ENCODE measurements at places on chromosomes 2 and 18.

- no peak for DNase-seq
Observed at GRCh38 chr2:26892922-26893524, 45.1 kb downstream of the DPYSL5 start.

- peak; percentile 85 for DNase-seq
Observed at GRCh38 chr2:118003396-118003824, 10.5 kb downstream of the CCDC93 start.

DNA sequence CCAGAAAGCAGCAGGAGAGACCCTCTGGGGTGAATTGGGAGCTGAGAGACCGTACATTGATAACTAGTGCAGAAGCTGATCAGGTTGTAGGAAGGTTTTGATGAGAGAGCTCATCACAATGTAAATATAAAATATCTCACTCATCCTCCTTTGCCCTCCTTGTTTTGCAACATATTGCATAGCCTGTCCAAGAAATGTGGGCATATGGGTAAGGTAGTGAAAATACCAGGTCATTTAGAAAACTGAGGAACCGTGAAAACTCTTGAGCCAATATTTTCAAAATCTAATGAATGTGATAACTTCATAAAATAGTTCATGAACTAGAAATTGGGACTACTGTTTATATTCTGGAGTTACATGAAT is 31.4 kb downstream of the C18orf54 start:
- peak; percentile 51 for DNase-seq

GRCh38 chr2:3125001-3125760 is 252.4 kb downstream of the EIPR1 start:
- no peak for DNase-seq

- no peak for DNase-seq
Observed at GRCh38 chr18:54033052-54033451, 191.4 kb downstream of the MBD2 start.

- DNase-seq, result peak; percentile 42
Observed at GRCh38 chr2:157229572-157229971, 27.9 kb upstream of the GALNT5 start.

- no peak for DNase-seq
Observed at GRCh38 chr18:48132797-48133655, 202.6 kb upstream of the SMAD2 start.

- no peak for DNase-seq
Observed at GRCh38 chr2:213177679-213178078, 26.3 kb upstream of the IKZF2 start.

- DNase-seq, result no peak
Observed at GRCh38 chr2:234661849-234662248, 165.0 kb upstream of the ARL4C start.

DNA sequence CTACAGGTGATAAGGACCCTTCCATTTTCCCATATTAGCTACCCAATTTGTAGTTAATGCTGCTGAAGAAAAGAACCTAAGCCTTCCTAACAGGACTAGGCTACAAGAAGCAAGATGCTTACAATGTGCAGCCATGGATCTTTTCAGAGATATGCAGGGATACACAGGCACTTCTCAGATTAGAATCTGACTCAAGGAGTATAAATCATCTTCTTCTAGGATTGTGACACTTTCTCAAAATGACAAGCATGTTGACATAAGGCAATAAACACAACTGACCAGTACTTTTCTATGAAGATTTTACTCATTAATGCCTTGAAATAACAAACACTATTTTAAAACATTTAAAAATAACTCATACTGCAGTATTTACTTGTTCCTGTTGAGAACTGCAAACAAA is 127.9 kb upstream of the ACVR2A start:
- peak; percentile 17 for DNase-seq

DNA sequence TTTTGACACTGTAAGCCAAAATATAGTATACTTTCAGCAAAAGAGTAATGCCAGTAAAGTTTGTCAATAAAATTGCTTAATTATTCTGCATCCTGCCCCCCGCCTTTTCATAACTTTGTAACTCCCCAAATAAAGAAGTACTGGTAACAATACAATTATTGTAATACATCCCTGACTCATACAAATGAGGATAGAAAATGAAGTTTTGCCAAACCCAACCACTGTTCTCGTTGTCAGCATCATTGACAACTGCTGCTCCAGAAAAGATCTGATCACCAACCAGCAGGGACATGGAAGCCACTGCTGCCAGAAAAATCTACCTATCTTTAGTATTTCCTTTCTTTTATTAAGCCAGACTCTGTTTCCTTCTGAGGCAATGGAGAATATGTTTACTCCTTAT is 27.1 kb downstream of the SCN3A start:
- no peak for DNase-seq

DNA sequence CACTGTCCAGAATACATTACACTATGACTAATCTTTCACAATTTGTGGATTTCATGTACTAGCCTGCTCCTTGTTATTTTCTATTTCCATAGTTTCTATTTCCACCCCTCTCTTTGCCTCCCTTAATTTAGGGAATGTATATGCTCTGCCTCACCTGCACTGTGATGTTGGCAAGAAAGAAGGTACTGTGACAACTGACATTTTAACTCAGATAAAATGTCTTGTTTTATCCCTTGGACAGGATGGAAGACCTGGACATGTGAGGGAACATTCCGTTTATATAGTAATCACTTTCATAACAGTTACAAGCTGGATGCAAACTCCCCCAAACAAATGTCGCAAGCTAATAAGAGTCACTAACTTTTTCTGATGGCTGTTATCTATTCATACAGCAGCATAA is 21.5 kb upstream of the DSG3 start:
- DNase-seq, result no peak

DNA sequence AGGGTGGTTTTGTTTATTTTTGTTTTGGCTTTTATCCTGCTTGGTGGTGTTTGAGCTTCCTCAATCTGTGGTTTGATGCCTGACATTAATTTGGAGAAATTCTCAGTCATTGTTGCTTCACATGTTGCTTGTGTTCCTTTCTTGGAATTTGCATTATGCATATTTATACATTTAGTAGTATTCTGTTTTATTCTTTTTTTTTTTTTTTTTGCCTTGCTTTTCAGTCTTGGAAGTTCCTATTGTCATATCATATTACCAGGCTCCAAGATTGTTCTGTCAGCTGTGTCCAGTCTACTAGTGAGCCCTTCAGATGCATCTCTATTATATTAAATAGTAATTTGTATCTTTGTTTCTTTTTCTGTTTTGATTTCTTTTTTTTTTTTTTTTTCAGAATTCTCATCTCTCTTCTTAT is 77.0 kb downstream of the EPC2 start:
- no peak for DNase-seq

DNA sequence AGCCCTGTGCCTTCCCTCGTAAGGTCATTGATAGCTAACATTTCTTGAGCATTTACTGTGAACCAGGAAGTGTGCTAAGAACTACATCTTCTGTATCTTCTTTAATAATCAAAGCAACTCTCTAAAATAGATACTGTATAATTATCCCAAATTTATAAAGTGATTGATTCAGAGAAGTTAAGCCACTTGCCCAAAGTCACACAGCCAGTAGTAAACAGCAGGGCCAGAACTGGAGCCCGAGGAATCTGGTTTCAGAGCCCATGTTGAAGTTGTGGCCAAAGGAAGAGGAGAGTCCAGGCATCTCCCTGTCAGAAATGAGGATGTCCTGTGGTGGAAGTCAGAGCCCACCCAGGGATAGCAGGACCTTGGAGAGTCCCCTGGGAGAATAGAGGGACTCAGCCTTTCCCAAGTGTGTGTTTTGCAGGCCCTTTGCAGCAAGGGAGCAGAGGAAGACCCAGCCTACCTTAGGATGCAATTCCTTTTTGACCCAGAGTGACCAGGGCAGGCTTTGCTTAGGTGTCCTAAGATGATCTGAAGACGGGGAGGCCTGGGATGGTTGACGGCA is 134.2 kb downstream of the DYSF start:
- no peak for DNase-seq

DNA sequence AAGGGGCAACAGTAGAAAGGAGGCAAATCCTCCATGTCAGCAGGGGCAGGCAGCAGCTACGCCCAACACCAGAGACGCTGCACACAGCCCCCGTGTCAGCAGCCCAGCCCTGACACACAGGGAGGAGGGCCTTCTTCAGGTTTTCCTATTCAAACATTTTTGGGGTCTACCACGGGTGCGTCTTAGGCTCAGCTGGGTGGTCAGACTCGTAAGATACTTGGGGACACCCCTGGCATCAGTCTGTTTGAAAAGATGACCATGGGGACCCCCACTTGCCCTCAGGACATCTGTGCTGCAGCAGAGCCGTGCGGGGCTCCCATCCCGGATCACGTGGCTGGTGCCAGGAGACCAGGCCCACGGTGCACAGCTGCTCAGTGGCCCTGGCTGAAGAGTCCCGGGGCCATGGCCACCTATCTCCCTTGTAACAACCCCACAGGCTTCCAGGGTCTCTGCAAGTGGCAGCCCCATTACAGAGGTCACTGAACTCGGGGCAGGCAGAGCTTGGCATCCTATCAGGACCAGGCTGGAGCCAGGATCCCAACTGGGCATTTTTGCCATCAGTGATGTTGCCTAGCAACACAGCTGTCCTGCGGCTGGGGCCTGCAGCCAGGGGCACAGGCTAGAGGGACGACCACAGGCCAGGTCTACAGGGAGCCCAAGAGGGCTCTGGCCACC is 82.5 kb downstream of the EDAR start:
- DNase-seq, result no peak

- DNase-seq, result no peak
Observed at GRCh38 chr2:148557844-148558436, 86.6 kb upstream of the EPC2 start.

DNA sequence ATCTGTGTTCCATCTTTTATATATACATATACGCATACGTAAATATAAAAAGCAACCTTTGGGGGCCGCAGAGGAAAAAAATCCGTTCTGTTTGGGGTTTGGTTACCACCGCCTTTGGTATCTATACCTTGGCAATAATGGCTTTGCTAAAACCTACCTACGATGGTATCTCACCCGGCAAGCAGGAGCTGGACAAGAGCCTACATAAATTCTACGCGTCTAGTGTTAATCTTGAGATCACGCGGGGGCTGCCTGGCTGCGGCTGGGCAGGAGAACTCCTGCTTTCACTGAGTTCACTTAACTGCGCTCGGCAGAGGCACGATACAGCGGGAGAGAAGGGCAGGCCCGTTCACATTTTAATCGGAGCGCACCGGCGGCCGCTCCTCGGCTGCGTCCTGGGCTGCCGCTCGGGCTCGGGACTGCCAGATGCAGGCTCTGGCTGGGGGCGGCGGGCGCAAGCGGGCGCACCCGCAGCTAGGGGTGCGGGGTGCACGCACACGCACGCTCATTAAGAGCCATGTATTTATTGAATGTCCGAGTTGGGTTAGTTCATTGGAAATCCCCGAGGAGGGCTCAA is 1.7 kb upstream of the POU3F3 start:
- no peak for DNase-seq

- DNase-seq, result peak; percentile 14
Observed at GRCh38 chr2:31962757-31963361, 47.9 kb downstream of the MEMO1 start.

DNA sequence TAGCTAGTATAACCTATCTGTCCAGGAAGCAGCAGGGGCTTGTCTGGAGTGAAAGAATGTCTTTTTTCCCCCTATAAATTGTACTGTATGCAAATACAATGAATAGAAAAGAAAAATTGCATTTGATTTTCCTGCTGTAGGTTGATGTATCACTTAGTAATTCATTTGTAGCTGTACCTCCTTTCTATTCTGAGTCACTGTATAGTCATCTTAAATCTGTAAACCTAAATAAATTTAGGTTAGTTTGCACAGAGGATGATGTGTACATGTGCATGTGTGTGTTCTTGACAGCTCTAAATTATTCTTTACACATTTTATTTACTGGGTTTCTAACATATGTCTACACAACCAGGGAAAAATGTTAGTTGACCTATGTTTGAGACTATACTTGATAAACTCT is 478.7 kb upstream of the CNTNAP5 start:
- DNase-seq, result peak; percentile 80

- DNase-seq, result peak; percentile 43
Observed at GRCh38 chr2:100451092-100451491, 19.2 kb upstream of the NMS start.

- no peak for DNase-seq
Observed at GRCh38 chr2:69943843-69944525, 17.4 kb downstream of the ASPRV1 start.

GRCh38 chr2:35099342-35099741 is 1256.2 kb upstream of the CRIM1 start:
- no peak for DNase-seq

GRCh38 chr2:119480718-119481142 is 43.6 kb downstream of the SCTR start:
- no peak for DNase-seq

DNA sequence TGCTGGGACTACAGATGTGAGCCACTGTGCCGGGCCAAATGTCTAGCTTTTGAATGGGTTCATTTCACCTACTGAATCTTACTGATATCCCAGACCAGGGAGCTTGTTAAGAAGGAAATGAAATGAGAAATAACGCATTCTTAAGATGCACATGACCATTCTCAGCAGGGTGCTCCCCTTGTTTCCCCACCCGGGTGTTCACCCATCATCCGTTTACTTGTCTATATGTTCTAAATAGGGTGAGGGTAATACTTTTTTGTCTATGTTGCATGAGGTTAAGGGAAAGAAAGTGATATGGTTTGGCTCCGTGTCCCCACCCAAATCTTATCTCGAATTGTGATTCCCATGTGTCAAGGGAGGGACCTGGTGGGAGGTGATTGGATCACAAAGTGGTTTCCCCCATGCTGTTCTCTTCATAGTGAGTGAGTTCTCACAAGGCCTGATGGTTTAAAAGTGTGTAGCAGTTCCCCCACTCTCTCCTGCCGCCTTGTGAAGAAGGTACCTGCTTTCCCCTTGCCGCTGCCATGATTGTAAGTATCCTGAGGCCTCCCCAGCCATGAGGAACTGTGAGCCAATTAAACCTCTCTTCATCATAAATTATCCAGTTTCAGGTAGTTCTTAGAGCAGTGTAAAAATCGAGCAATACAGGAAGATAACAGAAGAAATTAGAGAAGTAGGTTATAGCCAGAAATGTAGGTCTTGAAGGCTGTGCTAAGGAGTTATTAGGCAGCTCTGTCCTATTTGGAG is 129.1 kb downstream of the DDX1 start:
- no peak for DNase-seq

- DNase-seq, result peak; percentile 93
Observed at GRCh38 chr2:241412144-241412543, 56.1 kb downstream of the FARP2 start.

DNA sequence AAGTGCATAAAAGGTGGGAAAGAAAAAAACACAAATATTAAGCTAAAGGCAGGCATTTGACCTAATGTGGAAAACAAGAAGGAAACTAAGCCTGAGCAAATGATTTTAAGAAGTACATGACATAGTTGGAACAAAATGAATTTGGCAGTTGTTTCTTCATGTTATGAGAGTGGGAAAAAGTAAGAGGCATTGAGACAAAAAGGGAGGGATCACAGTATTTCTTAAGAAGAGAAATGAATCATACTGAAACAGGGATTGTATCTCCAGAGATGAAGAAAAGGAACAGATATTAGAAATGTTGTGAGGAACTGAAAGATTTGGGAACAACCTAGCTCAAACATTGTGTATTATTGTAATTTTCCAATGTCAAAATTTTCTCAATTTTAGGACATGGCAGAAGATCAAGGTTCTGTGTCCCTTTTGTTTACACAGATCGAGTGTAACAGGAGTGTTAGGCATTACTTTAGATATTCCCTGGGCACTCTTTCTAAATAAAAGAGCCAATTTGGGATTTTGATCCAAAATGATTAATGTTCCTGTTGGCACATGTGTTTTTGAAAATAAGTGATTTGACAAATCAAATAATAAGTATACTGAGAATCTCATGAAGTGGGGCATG is 98.6 kb downstream of the CALCRL start:
- DNase-seq, result no peak
